Thymus (tissue), 14 donors: ENCODE measurements at places on chromosomes 3 and 15. TPM values are rescaled to one million over a fixed set of nuclear protein-coding genes. Genes with fewer than 3 reads are reported as not detected.

Gene TRAIP
- 8.2 TPM for total RNA-seq

Gene CHRFAM7A
- 0.38 TPM for total RNA-seq

Gene GOLGA6B
- not detected for total RNA-seq

Gene LRRC34
- 5.9 TPM for total RNA-seq

Gene ECE2
- not detected for total RNA-seq

Gene NR2E3
- 0.05 TPM for total RNA-seq

Gene IL5RA
- total RNA-seq, result 0.85 TPM
